NCI-H2029 treated with DMSO at 0.1 percent for 48 hours (cell line): ENCODE measurements at places on chromosomes 7 and 10.

GRCh38 chr10:49010295-49010694 lies 70.7 kb upstream of the LRRC18 start:
- no peak for DNase-seq

DNA sequence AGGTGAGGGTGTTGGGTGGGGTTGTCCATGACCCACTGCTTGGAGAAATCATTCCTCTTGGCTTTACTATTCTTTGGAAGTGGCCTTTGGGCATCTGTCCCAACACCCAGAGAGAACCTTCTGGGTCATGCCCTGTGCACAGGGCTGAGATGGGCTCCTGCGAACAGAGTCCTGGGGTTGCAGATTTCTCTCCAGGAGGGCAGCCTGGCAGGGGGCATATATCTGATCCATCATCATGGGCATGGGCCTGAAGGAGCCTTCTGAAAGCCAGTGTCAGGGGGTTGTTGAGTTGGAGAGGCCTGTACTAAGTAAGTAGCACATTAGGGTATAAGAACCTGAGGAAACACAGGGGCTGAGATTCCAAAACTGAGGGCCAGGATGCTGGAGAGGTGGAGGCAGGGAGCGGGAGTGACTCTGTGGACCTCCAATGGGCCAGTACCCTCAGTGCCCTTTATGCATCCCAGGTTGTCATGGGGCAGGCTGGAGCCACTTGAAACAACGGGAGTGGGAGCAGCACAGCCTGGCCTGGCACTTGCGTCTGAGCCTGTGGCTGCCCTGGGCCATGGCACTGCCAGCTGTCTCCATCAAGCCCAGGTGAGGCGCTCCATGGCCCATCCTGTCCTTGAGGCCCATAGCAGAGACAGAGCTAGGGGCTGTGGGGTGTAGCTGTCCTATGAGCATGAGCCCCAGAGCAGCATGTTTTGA lies 203.7 kb downstream of the GRID1 start:
- no peak for DNase-seq

DNA sequence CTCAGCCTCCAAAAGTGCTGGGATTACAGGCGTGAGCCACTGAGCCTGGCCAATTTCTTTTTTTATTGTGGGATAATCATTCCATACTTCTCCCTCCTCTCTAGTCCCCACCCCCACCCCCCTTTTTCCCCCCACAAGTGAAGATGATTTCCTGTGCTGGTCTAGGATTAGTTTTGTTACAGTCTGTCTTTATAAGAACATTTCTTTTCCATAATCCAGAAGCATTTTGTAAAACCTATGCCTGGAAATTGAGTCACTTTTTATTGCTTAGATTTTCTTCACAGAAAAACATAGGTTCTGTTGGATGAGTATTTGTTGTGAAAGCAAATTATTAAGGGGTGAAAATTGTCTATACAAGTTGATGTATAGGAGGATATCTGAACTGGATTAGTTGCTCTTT lies 98.9 kb downstream of the KAT6B start:
- DNase-seq, result no peak

- no peak for DNase-seq
Observed at GRCh38 chr7:36263095-36263484, 110.0 kb downstream of the EEPD1 start.

DNA sequence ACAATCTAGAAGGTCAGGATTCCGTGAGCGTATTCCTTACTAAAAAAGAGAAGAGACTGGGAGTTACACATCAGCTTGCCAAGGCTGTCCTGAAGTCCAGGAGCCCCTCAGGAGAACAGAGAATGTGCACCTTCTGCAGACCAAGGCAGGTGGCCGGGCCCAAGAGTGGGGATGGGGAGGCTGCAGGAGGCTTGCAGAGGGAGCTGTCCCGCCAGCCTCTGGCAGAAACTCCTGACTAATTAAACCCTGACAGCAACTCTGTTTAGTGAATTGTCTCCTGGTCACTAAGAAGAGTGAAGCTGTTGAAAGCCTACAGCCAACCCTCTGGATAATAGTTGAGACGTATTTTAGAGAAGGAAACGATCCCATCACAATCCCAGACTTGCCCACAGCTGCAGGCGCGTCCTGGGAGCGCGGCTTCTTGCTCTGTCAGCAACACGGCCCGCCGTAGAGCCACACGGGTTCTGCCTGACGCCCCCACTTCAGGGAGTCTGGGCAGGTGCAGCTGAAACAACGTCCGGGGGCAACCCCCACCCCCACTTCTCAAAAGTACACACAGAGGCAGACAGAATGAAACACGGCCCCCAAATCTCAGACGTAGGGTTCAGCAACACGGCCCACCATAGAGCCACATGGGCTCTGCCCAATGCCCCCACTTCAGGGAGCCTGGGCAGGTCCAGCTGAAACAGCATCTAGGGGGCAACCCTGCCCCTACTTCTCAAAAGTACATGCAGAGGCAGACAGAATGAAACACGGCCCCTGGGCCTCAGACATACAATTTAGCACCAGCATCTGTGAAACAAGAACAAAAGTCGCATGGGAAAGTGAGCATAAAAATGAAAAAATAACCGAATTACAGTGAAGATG lies 45.2 kb downstream of the DIP2C start:
- DNase-seq, result no peak

GRCh38 chr10:100623521-100624230 lies 87.9 kb downstream of the HIF1AN start:
- DNase-seq, result no peak

- DNase-seq, result no peak
Observed at GRCh38 chr10:77391605-77392235, 245.9 kb downstream of the KCNMA1 start.

DNA sequence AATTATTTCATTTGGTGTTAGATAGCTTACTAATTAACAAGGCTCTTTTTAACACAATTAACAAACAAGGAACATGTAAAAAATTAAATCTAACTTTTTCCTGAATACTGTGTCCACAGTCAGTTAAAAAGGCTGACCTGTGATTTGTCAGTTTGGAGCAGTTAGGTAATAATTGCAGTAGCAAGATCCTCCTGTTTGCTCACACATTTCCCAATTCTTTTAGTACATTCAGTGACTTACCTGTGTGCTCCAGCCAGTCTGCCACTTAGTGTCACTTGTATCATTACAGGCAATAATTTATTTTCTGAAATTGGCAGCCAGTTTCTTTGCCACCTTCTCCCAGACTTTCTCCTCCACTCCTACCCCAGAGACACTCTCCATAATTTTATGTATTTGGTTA lies 66.8 kb downstream of the LHFPL3 start:
- no peak for DNase-seq

- no peak for DNase-seq
Observed at GRCh38 chr10:27513451-27514191, 9.5 kb downstream of the RAB18 start.
